ENCODE measurements at places on chromosomes 1 and 21.

DNA sequence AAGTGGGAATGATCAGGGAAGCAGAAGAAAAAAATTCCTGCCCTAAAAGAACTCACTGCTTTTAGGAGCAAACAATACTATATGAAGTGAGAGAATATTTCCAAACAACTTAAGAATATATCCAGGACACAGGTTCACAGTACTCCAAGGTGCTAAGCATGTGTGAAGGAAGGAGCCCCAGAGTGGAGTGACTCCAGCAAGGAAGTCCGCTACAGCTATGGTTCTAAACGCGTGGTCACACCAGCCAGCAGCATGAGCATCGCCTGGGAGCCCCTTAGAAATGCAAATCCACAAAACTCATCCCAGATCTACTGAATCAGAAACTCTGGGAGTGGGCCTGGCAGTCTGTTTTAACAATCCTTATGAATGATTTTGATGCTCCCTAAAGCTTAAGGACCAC, 36.1 kb downstream of the GADD45A start:
- DNase-seq: no peak

GRCh38 chr1:79469139-79469538, 462.6 kb upstream of the ADGRL4 start:
- no peak for DNase-seq

- DNase-seq: no peak
Observed at GRCh38 chr1:2198571-2198970, 4.0 kb upstream of the FAAP20 start.

DNA sequence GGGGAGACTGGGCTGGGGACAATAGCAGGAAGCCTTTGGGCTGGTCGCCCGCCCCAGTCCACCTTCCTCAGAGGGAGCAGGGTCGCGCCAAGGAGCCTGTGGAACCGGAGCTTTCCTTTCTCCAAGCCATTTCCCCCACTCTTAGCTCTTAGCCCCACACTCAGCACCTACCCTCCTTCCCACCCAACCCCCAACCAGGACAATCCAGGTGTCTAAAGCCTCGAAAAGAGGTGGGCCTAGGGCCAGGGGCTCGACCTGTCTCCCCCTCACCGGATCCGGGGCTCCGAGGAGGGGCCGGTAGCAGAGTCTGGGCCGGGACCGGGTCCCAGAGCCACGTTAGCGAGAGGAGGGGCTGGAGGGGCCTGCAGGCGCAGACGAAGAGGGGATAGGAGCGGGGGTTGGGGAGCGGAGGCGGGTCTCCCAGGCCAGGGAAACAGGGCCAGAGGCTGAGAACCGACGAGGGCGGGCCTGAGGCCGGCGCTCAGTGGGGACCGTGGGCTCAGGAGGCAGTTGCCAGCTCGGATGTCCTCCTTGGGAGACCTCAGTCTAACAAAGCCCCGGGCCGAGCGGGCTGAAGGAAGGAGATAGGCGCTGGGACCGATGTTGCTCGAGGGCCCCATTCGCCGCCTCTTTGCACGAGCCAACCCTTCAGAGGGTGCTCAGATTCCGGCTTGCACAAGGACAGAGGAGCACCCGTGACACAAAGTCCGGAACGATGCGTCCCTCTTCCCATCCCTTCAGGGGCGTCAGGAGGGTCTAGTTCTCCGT, 943 bp downstream of the SEMA6C start:
- DNase-seq: no peak

- DNase-seq: no peak
Observed at GRCh38 chr1:187517546-187517945, 688.8 kb downstream of the PLA2G4A start.

- no peak for DNase-seq
Observed at GRCh38 chr1:2232916-2233438, 4.9 kb downstream of the SKI start.

DNA sequence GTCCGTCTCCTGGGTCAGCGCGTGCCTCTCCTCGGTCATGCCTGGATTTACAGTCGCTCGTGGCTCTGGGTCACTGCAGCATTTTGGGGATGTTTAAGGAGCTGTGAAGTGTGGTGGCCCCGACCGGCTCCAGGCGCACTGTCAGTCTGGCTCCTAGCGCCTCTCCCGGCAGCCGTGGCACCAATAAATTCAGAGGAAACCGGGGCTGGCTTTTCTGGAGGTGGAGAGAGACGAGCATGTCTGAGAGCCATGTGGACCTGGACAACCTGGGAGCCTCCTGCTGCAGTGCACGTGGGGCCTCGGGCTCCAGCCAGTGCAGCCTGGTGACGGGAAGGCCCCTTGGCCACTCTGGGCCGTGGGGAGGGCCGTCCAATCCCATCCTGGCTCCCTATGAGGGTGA, 17.1 kb downstream of the PLCH2 start:
- no peak for DNase-seq

DNA sequence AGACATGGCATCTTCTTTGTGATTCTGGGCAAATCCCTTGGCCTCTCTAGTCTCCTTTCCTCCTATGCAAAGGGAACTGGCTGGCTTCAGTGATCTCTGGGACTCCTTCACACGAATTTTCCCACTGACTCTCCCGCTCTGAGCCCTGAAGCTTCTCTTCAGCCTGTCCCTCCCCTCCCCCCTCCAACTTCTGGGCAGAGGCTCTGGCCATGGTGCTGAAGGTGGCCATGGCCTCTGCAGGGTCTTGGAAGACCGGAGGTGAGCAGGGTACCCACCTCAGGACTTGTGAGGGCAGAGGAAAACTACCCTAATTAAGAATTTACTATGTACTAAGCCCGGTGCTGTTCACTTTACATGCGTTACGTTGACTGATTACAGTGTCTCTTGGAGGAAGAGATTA, 29.4 kb upstream of the POU3F1 start:
- DNase-seq: no peak

DNA sequence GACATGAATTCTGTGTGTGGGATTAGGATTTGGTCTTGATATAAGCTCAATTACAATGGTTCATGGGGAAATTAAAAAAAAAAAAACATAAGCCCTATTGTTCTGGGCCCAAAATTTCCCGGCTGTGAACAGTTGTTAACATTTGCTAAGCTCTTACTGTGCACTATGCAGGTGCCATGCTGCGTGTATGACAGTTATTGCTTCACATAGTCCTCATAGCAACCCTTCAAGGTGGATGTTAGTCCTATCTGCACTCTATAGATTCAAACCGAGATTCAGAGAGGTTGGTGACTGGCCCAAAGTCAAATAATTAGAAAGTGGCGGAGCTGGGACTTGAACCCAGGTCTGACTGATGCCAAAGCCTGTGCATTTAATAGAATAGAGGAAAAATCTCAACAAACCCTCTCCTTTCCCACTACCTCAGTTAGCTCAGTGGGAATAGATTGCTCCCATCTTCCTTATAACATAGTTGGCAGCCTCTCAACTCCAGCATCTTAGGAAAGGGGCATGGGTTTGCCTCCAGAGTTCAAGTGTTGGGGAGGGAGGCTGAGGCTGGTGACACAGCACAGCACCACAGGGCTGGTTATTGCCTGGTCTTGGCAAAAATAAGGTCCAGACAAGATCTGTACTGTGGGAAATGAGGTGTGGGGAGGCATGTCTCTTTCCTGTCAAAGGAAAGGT, 55.0 kb upstream of the GCLM start:
- DNase-seq: no peak

GRCh38 chr1:108533351-108534083, 26.4 kb upstream of the EEIG2 start:
- peak; percentile 37 for DNase-seq

GRCh38 chr1:46526013-46526690, 25.3 kb downstream of the KNCN start:
- DNase-seq: no peak

DNA sequence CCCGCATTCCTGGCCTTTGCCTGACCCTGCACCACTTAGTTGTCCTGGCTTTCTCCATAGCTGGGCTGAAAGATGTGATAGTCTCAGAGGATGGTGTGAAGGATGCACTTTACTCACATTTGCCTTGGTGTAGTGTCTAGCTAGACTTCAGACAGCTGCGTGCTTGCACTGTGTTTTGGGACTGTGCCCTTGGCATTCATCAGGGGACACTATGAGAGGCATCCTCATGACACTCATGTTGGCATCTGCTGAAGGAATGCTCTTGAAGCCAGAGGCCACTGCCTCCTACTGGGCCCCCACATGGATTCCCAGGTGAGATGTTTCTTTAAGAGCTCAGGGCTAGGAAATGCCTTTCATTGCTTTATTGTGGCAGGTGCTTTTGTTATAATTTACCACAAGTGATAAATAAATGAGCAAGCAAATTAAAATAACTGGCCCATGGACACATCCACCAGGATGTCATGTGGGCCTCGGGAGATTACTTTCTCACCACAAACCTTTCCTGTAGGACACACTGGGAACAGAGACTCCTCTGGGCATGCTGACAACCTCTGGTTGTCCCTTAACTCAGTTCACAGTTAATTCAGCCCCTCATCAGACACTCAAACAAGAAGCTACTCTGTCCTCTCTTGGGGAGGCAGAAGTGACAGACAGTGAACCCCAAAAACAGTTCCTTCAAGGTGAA, 99.4 kb upstream of the SPATA6 start:
- DNase-seq: no peak

DNA sequence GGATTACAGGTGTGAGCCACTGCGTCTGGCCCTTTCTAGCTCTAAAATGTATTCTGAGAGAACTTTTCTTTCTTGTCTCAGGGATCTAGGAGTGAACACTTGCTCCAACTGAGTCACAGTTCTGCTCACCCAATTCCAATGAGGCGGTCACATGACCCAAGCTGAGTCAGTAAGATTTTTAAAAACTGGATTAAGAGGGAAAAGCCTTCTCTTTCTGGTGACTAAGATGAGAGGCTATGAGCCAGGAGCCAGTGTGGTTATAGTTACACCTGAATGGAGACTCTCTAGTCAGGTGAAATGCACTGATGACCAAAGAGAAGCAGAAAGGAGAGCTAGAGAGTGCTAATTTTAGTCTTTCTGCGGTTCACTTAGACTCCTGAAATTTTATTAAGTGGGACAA, 9.5 kb upstream of the DEPDC1 start:
- no peak for DNase-seq

GRCh38 chr1:103365860-103366569, 159.5 kb upstream of the RNPC3 start:
- no peak for DNase-seq

DNA sequence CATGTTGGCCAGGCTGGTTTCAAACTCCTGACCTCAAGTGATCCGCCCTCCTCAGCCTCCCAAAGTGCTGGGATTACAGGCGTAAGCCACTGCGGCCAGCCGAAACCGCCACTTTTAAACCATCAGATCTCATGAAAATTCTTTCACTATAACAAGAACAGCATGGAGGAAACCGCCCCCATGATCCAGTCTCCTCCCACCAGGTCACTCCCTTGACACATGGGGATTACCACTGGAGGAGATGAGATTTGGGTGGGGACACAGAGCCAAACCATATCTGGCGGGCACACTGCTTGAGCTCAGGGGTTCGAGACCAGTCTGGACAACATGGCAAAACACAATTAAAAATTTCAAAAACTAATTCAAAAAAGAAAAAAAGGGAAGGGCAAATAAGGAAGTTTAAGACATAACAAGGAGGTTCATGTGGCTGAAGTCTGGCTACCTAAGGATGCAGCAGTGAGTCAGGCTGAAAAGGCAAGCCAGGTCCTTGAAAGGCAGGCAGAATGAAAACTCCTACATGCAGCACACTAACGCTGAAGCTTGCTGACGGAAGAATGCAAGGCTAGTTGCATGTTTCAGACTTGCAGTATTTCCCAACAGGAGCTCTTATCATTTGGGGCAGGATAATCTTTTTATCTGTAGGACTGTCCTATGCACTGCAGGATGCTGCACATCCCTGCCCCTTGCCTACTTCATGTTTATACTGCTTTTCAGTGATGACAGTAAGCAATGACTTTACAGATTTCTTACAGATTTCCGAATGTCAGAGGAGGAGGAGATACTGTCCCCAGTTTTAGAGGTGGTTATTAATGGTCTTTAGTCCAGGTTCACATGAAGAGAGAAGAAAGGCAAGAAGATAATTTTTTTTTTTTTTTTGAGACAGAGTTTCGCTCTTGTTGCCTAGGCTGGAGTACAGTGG, 49.3 kb downstream of the FBXO42 start:
- DNase-seq: no peak

DNA sequence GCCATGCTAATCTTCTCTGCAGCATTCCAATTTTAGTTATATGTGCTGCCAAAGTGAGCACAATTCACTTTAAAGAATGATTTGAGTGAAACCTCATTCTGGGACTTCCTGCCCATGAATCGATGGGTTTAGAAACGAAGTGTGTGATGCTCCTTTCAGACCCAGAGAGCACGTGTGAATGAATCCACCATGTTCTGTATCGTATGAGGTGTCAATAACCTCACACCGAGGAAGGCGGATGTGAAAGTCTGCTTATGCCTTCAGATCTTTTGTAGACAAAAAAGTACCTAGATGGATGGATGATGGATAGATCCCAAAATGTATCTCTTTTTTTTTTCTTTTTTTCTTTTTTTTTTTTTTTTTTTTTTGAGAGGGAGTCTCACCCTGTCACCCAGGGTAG, 13.8 kb downstream of the UBASH3A start:
- no peak for DNase-seq

- peak; percentile 59 for DNase-seq
Observed at GRCh38 chr1:15848143-15848928, 829 bp downstream of the SPEN start.

DNA sequence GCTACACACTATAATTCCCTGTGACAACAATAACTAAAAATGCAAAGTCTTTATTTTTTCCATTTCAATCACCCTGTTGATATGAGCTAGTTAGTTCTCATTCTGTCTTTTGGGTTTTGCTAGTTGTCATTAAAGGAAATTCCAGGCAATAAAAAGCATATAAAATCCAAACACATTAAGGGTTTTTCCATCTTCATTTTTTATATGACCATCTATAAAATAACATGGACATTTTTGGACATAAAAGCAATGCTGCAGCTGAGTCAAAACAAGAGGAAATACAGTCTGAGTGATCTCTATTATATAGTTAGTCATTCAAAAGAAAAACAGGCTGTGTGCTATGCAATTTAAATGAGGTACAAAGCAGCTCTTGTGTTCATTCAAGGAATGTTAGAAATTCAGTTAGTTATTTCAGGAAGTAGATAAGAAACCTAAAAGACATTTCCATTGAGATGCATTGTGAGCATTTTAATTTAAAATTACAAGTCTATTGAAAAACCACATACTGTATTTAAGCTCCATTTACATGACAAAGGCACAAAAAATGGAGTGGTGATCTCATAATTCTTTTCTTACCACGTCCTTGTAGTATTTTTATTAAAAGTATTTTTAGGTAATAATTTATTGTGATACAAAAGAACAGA, 67.3 kb upstream of the BCL10 start:
- no peak for DNase-seq

DNA sequence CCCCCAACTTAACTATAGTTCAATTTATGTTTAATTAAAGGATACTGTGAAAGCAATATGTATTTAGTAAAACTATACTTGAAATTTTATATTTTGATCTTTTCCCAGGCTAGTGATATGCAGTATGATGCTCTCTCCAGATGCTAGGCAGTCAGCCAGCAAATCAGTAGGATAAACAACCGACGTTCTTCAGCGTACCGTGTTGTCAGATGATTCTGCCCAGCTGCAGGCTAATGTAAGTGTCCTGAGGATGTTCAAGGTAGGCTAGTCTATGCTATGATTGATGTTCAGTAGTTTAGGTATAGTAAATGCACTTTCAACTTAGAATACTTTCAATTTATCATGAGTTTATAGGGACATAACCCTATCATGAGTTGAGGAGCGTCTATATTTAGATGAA, 762.6 kb downstream of the MRPL39 start:
- no peak for DNase-seq
